Kasumi-1 (cell line): ENCODE measurements at places on chromosomes 6 and 20.
A peak's percentile ranks its signal among the peaks of the same experiment; 100 is the strongest.

DNA sequence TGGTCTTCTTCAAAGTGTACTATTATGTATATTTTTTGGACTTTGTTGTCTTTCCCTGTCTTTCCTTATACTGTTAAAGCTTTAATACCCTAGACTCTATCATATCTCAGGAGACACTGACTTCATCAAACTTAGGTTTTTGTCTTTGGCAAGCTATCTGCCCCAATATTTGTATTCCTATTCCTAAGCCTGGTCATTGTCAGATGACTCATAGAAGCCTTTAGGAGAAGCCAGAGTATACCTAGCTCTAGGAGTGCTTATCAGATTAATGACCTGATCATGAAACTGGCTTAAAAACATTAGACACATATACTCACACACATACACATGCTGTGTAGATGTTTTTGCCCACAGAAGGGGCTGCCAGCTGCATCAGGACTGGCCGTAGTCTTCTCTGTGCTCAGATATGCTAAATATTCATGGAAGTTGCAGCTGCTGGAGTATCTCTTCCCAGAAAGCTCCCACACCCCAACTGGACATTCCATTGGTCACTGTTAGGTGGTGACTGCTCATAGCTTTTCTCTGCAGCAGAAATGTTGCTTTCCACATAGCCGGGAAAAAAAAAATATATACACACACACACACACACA lies 102.0 kb downstream of the ANKS1A start:
- no peak for DNase-seq

DNA sequence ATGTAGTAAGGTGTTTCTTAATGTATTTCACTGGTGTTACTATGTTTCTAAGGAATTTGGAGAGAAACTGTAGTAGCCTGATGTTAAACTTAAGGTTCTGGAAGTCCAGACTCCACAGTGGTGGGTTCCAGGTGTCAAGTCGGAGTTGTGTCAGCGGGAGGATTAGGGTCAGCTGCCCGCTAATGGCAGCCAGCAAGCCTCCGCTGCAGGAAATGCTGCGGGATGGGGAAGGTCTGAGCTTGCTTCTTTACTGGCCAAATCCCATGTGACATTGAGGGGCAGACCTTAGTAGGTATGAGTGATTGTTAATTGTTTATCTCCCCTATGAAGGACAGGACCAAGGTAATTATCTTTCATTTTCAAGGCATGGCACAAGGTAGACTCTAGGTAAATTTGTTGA lies 3.7 kb upstream of the ARID1B start:
- DNase-seq: no peak

DNA sequence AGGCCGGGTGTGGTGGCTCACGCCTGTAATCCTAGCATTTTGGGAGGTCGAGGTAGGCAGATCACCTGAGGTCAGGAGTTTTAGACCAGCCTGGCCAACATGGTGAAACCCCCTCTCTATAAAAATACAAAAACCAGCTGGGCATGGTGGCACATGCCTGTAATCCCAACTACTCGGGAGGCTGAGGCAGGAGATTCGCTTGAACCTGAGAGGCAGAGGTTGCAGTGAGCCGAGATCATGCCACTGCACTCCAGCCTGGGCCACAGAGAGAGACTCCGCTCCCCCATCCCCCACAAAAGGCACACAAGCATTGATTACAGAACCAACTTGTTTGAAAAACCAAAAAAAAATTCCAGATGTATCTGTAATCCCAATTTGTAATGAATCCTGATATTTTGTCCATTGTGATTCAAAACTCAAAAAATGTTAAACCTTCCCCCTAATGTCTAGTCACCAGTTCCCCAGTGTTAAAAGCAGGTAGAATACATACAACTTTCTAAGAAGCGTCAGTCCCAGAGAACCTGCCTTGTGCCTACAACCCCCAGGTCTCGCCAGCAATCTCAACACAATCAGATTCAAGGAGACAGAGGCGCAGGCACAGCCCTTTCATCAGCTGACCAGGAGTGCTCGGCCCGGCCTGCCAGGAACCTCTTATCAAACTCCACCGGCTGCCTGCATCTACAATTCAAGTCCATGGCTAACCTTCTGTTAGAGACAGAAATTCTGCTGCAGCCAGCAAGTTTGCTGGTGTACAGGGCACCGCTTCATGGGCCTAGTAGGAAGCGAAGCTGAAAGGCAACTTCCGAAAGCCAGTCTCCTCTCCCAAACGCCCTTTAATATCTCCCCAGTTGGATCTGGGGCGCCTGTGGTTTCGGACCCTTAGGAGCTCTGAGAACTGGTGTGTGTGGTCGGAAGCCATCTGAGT lies 2.1 kb downstream of the EZR start:
- DNase-seq: peak; percentile 10

DNA sequence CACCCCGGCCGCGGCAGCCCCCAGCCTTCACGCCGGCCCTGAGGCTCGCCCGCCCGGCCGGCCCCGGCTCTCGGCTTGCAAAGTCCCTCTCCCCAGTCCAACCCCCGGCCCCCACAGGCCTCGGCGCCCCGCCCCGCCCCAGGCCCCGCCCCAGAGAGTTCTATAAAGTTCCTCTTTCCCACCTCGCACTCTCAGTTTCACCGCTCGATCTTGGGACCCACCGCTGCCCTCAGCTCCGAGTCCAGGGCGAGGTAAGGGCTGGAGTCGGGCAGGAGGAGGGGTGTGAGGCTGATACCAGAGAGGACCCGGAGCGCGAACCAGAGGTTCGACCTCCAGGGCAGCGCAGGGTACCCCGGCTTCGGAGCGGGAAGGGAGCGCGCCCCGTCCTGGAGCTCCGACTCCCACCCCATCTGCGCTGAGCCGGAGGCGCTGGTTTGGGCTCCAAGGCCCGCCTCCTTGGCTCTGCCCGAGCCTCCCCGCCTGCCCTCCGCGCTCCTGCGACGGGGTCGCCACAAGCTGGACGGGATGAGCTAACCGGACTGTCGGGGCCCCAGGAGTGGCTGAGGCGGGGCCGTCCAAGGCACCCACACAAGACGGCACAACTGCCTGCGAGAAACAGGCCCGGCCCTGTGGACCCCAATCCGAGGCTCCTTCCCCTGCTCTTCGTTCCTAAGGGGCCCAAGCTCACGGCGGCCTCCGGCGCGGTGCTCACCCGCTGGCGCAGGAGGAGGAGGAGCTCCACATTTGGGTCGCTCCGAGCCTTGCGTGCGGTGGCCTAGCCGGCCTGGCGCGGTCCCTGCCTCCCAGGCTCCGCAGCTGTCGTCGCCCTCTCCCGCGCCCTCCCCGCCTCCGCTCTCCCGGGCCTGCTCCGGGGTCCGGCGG lies at the start of gene IRF4:
IRF4 (plus strand) TSS at position 194 of the 882 bp plus-strand sequence. CDS start 1,401 bp downstream, outside the sequence.
- DNase-seq: no peak

DNA sequence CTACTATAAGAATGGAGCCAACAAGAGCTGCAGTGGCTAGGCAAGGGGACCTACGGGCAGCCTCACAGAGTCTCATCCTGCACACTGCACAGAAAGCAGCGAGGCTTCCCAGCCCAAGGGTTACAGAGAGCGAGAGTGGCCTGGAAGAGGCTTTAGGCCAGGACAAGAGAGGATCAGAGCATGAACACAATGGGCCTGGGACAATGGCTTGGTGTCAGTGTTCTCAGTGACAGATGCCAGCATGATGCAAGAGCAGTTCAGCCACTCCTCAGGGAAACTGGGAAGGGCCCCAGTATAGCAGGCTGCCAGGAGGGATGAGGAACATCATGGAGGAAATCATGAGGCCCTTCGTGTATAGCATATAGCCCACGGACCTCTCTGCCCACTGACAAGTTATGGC lies 108.0 kb downstream of the NUS1 start:
- no peak for DNase-seq

GRCh38 chr6:168834801-168835200 lies 393.8 kb downstream of the SMOC2 start:
- DNase-seq: no peak

DNA sequence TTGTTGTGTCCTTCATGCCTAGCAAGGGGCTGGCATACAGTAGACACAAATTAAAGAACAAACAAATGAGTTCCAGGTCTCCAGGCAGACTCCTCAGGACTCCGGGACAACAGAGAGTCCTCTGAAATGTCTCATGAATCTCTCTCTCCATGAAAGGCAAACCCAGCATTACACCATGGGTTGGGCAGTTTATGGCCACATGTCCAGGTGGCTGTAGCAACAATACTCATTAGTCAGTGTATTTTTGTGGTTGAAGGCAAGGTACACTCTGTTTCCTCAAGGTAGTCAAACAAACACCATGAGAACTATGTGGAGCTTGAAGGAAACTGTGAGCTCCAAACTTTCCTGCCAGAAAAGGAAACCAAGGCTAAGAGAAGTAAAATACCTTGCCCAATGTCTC lies 62.2 kb downstream of the KCNB1 start:
- no peak for DNase-seq
